ENCODE measurements at places on chromosomes 5 and 9.

GRCh38 chr9:10704720-10705119 lies 91.9 kb upstream of the PTPRD start:
- DNase-seq = no peak

DNA sequence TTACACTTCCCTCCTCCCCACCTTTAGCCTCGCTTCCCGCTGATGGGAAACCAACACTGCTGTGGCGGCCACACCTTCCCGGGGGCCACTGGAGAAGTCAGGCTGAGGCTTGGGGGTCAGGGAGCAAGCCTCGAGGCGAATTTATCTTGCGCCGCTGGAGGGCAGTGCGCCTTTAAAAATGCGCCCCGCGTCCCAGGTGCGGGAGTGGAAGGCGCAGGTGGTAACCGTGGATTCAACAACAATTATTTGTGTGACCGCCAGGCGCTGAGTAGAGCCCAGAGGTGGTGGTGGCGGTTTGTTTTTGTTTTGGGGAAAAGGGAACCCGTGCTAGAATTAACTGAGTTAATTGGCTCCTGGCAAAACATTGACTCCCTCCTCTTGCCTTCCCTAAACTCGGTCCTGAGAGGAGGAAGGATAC lies 1.1 kb downstream of the CFAP77 start:
- peak; percentile 78 for DNase-seq

DNA sequence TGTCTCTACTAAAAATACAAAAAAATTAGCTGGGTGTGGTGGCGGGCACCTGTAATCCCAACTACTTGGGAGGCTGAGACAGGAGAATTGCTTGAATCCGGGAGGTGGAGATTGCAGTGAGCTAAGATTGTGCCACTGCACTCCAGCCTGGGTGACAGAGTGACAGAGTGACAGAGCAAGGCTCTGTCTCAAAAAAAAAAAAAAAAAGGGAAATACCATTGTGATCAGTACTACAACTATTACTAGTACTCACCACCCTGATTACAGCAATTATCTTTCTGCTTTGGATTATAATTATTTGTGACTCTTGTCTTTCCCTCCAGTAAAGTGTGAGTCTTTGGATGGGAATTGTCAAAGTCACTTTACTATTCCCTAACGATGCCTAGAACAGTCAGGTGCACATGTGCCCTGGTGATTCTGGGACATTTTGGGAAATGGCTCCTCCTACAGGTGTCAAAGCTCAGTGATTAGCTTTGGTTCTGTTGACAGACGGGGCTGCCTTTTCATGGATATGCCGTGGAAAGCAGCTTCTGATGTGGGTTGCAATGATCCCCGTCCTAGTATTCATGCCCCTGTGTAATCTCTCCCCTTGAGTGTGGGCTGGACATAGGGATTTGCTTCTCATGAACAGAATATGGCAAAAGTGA lies 31.8 kb upstream of the FRRS1L start:
- peak; percentile 10 for DNase-seq

DNA sequence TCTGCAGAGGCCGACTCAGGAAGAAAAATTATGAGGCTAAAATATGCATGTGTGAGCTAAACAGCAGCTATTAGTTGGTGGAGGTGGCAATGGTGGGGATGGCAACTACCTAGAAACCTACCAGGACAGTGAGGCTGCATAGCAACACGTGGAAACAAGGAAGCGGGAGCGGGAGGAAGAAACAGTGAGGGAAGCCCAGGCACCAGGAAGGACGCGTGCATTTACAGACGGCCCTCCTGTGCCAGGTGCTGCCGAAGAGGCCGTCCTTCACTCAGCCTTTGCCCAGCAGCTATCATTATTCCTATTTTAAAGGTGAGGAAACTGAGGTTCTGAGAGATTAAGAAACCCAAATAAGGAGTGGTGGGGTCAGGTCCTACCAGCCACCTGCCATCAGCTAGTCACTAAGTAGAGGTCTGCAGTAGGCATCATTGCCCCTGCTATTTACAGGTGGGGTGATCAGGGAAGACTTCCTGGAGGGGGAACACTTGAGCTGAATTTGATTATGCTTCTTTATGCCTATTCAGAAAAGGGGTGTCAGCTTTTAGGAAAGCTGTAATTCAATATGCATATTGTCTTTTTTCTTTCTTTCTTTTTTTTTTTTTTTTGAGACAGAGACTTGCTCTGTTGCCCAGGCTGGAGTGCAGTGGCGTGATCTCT lies 125.3 kb downstream of the CRB2 start:
- DNase-seq = no peak

GRCh38 chr5:31889001-31889561 lies 250.2 kb downstream of the PDZD2 start:
- DNase-seq = no peak

DNA sequence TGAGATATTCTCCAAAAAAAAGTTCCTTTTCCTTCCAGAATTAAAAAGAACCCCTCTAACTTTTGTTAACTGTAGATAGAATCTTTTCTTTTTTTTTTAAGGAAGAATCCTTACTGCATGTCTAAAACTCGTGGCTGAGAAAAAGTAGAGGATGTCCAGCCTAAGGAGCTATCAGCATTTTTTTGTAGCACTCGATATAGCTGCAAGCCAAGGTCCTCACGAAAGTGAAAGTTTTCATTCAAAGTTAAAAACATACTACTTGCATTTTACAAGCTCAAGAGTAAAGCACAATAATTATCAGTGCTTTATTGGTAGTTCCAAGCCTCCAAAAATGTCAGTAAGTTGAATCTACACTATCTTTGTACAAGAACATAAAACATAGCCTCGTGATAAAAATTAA lies 28.7 kb upstream of the ZSWIM6 start:
- no peak for DNase-seq

- no peak for DNase-seq
These were observed 4.1 kb downstream of the SMIM32 start for GRCh38 chr5:136188859-136189258.

- no peak for DNase-seq
These were observed 8.8 kb upstream of the NACC2 start for GRCh38 chr9:136103651-136104487.

DNA sequence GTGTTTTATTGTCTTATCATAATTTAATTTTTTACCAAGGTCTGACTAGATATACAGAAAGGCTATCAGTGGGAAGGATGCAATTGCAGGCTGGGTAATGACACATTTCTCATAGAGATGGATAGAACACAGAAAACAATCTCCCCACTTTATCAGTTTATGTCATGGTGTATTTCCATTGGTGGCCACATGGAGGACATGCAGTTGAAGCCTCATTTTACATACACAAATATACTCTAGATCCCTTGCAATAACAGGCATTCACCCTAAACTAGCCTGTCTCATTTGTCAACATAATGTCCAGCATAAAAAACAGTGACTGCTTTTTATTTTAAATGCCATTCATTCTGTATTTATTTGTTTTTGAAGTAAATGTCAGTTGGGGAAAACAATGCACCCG lies 526.3 kb downstream of the GABRG2 start:
- no peak for DNase-seq

GRCh38 chr5:177972613-177973012 lies 23.4 kb downstream of the PROP1 start:
- no peak for DNase-seq

GRCh38 chr5:149680810-149681221 lies 49.3 kb upstream of the PPARGC1B start:
- peak; percentile 24 for DNase-seq

GRCh38 chr5:6117212-6117611 lies 261.1 kb downstream of the MED10 start:
- no peak for DNase-seq

GRCh38 chr5:81904861-81905260 lies 67.0 kb upstream of the ATG10 start:
- no peak for DNase-seq

DNA sequence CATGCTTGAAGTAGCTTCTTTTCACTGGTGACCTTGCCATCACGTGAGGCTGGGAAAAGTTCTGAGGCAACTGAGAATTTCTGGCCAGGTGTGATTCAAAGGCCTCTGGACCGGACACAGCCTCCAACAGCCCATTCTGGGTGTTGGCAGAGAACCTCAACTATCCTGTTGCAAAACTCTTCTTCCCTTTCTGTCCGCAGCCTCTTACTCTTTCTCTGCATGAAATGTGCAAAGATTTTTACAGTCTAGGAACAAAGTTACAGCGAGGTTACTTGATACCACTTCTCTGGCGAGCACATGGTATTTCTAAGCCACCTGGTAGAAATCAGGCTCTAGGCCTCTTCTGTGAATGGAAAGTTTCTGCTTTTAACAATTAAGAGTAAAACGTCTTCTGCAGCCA lies 79.2 kb downstream of the FREM1 start:
- DNase-seq = no peak

DNA sequence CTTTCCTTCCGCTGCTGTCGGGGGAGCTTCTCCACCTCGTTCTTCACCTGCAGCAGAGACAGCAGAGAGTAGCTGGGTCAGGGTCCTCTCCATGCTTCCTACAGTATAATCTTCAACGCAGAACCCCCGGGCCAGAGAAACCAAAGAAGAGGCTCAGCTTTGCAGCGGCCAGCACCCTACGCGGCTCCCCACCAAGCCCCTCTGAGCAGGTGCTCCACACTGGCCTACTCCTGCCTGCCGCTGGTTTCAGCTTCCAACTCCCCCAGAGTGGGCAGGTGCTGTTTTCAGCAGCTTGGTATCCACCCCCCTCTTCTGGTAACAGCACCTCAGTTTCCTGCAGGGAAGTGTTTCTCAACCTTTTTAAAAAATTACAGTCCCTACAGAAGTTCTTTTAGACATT lies 58.3 kb upstream of the FBXW11 start:
- no peak for DNase-seq

- no peak for DNase-seq
These were observed 105.7 kb upstream of the MEGF10 start for GRCh38 chr5:127184851-127185250.

DNA sequence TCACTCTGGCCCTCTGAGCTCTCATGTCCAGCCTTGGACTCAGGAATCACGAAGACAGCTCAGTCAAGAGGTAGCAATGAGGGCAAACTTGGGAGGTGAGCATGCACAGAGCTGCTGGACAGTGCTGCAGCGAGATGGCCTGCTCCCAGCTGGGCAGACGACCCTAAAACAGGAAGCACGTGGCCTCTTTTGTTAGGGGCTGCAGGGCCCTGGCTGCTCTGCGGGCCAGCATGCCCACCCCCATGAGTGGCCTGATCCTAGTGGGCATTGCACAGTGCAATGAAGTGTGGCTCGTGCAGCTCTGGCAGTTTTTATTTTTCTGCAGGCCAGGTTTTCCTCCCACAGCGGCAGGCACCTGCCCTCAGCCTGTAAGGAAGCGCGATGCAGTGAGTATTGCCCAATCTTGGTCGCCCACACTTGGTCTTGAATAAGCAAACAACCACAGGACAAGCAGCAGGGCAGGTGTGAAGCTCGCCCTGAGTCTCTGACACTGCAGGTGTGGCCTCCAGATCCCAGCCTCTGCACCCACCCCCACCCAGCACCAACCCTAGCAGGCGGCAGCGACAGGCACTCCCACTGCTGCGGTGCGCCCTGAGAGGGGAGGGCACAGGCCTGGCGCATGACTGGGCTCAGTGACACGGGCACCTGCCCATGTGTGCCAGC lies 60.8 kb downstream of the SEMA4D start:
- DNase-seq = peak; percentile 78

GRCh38 chr9:16726029-16726428 lies 144.4 kb downstream of the BNC2 start:
- DNase-seq = no peak

- DNase-seq = peak; percentile 5
These were observed 72.4 kb downstream of the HABP4 start for GRCh38 chr9:96522366-96522765.

- DNase-seq = no peak
These were observed 34.0 kb downstream of the ZNF474 start for GRCh38 chr5:122163121-122164069.

GRCh38 chr9:116002181-116002580 lies 151.4 kb upstream of the PAPPA start:
- DNase-seq = no peak

GRCh38 chr5:113776832-113777525 lies 263.5 kb downstream of the YTHDC2 start:
- no peak for DNase-seq

GRCh38 chr9:127233550-127233949 lies 31.0 kb upstream of the GARNL3 start:
- no peak for DNase-seq

DNA sequence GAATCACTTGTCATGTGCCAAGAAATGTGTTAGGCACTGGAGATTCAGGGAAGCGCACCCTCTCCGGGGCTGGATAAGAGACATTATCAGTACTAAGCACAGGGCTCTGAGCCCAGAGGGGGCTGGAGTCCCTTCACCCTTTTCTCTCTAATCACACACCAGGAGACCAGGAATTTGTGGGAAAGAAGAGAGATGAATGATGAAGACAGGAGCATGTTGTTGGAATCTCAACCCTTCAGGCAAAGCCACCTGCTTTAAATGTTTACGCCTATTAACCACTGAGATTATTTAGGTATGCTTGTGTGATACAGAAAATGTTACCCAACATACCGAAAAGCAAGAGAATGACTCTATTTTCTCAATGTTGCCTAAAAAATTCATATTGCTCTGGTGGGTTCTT lies 119.8 kb downstream of the ENTREP1 start:
- DNase-seq = no peak

- no peak for DNase-seq
These were observed 53.8 kb upstream of the FTMT start for GRCh38 chr5:121797681-121798518.

DNA sequence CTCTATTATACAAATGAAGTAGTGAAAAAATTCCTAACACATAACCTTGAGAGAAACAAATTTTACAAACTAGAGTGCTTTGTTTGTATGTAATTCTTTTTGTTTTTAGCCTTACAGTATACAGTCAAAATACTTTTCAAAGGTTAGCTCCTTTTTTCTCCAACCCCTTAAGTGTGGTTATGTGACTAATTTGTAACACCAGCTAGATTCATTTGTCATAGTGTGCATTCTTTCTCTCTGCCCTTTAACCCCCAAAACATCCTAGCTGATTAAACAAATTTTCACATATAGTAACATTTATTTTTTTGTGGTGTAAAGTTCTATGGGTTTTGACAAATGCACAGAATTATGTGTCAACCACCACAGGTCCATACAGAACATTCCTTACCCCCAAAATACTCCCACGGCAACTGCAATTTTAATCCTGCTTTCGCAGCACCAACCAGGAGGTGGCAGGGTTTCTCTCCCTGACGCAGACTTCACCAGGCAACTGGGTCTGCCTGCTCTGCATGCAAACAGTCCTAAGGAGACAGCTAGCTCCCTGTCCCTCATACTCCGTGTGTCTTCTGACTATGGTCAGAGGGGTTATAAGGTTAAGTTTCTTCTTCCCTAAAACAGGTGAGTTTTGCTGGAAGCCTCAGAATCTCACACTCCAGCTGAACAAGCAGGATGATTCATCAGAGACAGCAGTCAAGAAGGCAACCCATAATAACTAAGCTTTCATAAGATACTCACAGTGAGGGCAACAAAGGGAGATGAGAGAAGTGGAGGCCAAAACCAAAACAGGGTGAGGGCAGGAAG lies 44.5 kb upstream of the NR5A1 start:
- no peak for DNase-seq
